SJSA1 (cell line): ENCODE measurements at places on chromosomes 1 and 21.

GRCh38 chr1:241639623-241640148 is 483 bp downstream of the CHML start:
- DNase-seq: peak; percentile 70

DNA sequence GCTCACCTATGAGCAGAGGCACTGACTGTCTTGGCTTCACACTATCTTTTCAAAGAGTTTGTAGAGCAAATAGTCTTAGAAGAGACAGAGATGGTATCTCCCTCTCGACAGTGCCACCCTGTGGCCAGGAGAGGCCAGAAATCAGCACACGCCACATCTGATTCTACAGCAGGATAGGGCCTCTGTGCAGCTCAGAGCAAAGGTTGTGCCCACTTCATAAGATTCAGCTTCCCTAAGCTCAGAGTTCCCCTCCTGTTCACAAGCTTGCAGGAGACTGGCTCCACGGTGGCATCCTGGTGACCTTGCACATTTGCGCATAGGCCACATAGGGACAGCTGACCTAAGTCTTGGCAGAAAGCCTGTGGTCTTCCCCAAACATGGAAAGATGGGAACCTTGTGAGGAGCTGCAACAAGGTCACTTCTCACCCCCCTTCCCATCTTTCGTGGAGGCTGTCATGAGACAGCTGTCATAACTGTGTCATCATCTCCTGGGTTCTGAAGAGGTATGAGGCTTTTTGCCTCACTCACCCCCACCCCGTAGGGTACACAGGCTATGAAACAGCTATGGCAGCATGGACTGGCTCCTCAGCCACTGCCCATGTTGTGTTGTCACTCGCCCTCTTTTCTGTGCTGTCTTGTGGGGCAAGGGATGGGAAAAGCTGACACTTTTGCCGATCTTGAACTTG is 3.0 kb downstream of the ITLN2 start:
- DNase-seq: peak; percentile 38

- DNase-seq: no peak
Observed at GRCh38 chr1:93775224-93775623, 93.6 kb upstream of the BCAR3 start.

GRCh38 chr1:921011-921837 is 2.5 kb upstream of the SAMD11 start:
- DNase-seq: peak; percentile 75

DNA sequence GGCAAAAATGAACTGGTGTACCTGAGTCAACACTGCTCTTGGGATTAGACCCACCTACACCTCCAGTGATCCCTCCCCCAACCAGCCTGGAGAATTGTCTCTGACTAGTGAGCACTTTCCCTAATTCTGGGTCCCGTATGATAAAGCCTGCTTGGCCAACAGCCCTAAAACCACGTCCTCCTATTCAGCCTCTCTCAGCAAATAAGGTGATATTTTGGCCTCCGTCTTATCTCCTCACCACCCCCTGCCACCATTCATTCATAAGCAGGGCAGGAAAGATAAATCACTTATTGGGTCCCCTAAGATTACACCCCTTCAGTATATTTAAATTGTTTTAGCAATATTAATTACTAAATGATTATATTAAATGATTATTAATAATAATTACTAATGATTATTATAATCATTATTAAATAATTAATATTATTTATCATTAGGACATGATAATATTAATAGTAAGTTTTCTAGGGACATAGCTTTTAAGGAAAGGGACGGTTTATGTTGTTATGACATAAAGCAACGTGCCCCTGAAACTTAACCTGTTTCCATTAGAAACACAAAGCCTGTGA is 108.0 kb downstream of the DUSP10 start:
- no peak for DNase-seq

GRCh38 chr1:109924316-109924715 is 13.7 kb downstream of the CSF1 start:
- DNase-seq: no peak

DNA sequence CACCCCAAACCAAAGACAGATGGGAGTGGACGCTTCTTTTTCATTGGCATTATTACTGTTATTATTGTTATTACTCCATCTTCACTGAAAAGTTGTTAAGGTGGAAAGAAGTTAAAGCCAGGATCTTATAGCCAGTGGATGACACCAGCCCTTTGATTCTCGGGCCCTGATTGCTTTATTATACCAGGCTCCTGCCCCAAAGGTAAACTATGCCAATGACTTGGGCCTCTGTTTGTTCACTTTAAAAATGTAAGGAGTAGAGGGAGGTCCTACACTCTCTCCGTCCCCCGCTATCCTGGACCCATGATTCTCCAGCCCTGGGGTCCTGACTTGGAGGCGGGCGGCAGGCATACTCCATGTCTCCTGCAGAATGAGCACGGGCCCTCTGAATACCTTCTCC is 106.8 kb downstream of the TOMM20 start:
- DNase-seq: no peak

GRCh38 chr21:40054403-40054802 is 187.2 kb downstream of the PCP4 start:
- no peak for DNase-seq

GRCh38 chr1:26542771-26543451 is 13.3 kb downstream of the RPS6KA1 start:
- DNase-seq: no peak

DNA sequence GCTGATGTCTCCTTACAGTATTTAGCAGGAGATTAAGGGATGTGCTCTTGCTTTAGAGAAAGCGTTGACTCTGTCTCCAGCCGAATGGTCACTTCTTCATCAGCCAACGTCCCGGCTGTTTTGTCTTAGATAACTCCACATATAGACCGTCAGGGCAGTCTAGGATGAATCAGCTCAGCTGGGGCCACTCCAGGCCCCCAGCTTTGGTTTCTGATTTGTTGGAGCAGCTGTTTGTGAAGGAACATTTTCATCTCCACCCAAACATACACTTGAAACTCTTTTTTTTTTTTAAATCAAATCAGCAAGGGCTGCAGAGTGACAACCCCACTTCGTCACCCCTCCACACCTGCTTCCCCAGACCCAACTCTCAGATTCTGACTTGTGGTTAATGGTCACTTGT is 206.1 kb upstream of the GALNT2 start:
- DNase-seq: no peak

DNA sequence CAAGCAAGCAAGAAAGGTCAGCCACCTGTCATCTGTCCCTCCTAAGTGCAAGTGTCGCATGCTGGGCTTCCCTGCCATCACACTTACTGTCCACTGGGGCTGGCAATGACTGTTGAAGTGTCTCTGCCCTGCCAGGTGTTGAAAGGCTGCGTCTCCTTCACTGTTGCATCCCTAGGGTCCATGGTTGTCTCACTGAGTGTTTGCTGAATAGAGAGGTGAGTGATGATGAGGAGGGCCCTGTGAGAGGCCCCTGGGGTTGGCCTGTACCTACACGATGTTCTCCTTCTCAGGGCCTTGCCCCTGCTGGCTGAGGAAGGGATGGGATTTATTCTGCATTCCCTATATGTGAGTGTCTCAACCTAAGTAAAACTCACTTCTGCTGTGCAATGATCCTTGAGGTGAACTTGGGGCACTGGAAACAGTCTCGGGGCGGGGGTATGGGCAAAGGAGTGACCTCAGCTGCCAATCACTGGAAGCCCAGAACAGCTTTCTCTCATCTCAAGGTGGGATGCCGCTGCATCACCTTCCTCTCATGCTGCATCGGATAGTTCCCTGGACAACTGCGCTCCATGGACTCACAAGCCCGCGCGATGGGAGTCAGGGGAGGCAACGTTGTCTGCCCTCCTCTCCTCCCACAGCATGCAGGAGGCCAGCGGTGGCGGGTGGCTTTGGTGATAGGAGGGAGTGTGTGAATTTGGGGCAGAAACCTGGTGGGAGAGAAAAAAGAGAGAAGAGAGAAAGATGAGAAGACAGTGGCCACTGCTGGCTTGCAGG is 35.8 kb upstream of the SOX13 start:
- DNase-seq: no peak

DNA sequence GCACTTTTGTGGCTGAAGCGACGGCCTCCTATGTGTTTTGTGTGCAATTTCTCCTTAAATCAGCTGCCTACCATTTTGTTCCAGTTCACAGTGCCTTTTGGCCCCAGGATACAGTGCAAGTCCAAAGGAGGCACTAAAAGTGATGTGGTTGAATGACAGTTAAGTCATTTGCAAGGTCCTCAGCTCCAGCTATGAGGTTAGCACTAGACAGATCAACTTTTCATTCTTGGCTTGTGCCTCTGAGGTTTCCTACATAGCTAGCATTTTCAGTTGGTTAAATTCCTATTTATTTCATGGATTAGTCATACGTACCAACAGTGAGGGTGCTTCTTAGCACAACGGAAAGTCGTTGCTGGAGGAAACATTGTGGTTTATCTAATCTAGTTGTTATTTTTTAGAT is 59.3 kb upstream of the NTPCR start:
- DNase-seq: peak; percentile 81

- peak; percentile 83 for DNase-seq
Observed at GRCh38 chr1:94863919-94864318, 43.8 kb downstream of the SLC44A3 start.

DNA sequence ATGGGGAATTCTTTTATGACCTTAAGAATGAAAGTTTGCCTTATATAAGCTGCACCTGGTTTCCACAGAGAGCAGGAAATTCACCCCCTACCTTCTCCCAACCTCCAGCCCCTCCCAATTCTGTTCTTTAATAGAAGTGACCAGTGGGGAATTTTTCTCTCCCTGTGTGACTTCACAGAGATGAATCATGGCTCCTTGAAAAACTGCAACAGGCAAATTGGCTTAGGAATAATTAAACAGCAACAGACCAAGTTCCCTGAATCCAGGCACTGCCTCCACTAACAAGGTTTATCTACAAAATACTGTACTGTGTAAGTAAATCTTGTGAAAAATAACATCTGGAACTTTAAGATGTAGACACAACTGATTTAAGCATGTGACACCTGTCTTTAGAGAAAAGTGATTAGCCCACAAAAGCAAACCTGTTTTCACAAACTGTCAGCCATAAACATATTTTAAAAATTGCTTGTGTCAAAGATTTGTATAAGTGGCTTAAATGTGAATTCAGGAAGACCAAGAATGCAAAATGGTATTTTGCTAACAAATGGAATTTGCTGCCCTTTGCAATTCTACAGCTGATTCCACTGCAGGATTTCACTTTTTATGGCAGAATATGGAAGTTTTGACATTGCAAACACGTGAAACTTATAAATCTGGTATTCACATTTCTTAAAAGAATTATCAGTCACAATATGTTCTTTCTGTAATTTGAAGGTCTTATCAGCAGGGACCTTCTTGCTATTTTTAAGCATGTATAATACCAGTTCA is 54.0 kb downstream of the ALG14 start:
- no peak for DNase-seq

DNA sequence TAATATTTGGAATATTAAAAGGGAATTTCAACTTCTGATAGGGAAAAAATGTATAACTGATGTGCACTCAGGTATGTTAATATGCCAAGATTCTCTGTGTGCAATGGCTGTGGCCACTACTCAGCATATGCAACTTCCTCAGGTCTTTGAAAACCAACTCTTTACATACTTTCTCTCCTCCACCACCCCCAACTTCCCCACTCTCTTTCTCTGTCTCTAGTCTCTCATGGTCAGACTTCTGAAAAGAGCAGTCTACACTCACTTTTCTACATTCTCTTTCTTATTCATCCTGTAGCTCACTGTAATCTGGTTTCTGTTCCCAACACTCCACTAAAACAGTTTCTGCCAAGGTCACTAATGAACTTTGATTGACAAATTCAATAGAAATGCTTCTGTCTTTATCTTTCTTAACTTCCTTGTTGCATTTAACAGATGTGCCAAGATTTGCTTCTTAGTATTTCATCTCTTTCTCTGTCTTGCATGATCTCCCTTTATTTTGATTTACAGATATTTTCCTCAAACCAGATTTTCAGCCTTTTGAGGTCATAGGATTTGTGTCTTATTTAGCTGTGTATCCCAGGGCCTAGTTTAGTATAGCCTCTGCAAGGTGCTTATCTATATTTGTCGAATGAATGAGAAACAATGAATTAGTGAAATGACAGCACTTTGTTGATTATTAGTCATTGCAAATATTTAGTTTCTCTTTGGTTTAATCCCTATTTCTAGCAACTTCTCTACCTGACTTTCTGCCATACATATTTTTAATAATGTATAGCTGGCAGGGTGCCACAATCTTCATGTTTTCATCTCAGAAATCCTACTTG is 168.9 kb downstream of the LMO4 start:
- no peak for DNase-seq

- no peak for DNase-seq
Observed at GRCh38 chr1:204624631-204625216, 60.8 kb downstream of the LRRN2 start.

DNA sequence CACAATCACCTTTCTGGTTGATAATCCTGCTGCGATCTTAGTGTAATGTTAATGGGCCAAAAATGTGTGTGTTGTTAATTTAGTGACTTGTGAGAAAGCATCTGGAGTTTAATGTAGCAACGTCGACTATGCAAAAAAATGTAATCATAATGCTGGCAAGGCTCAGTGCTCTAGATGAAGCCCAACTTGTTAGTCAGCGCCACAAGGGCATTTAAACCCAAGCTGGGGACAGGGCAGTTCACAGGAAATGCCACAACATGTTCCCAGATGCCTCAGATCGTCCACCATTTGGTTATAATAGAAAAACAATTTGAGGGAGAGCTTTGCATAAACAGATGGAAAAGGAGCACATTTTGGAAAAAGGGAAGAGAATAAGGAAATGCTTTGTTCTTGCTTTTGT is 585.4 kb upstream of the PLXNA2 start:
- DNase-seq: no peak

DNA sequence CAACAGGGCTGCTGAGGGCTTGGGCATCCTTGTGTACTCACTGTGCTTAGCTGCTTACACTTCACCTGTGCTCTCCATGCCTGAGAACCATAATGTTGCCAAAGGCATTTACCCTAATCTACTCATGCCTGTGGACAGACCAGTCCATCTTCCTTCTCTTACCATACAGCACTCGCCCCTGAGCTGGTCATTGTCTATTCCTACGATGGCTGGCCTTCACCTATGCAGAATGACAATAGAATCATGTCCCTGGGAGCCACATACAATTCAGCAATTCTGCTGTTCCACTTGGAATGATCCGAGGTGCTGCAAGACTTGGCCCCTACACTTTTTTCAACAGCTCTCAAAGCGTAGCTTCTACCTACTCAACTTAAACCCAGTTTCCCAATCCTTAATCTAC is 96.5 kb downstream of the PAPPA2 start:
- DNase-seq: no peak

DNA sequence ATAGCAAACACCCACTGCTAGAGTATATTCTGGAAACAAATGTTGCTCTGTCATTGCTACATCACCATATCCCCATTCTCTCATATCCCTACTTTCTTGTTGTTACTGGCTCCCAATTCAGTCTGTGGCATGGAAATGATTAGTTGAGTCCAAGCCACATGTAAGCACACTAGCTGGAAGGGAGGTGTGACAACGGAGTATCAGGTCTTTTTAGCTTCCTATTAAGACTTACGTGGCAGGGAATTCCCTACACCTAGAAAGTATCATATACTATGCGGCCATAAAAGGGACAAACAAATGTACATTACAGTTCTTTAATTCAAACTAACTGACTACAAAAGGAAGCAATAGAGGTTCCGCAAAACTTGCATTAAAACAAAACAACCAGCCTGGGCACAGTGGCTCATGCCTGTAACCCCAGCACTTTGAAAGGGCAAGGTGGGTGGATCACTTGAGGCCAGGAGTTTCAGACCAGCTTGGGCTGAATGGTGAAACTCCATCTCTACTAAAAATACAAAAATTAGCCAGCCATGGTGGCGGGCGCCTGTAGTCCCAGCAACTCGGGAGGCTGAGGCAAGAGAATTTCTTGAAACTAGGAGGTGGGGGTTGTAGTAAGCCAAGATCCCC is 48.6 kb downstream of the INTS7 start:
- no peak for DNase-seq
